ENCODE measurements at places on chromosomes 12 and 14. TPM values are rescaled to one million over a fixed set of nuclear protein-coding genes. Genes with fewer than 3 reads are reported as not detected.

GRCh38 chr14:94393474-94393873, 5.1 kb upstream of the SERPINA1 start:
- DNase-seq, result no peak

DNA sequence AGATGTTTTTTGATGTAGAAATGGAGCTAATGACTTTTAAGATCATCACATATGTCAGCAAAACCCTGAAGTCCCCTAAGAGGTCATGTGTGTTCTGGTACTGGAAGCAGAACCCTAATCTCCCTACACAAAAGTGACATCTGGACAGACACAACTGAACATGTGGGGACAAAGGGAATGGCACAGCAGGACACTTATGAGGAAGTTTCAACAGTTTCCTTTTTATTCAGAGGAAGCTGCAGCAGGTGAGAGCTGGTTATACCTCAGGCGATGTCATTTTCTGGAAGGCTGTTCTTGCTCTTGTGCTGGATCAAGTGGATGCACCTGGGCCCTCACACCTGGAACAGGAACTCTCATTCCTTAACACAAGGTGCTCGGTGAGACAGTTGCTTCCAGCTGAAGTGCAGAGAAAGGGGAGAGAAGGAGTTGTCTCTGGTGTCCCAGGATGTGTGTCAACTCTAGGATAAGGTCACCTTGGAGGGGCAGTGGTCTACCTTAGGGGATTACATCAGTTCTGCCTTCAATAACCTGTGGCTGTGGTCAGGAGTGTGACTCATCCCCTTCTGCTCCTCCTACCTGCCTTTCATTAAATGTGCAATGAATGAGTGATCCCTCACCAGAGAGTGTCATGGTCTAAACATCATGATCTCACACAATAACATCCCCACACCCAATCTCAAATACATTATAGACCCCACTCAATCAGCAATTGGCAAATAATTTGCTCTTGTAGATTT, 463.4 kb downstream of the TMEM121 start:
- no peak for DNase-seq

- no peak for DNase-seq
These were observed 5.2 kb upstream of the ACRBP start for GRCh38 chr12:6652391-6652790.

- no peak for DNase-seq
These were observed 18.7 kb upstream of the CDCA4 start for GRCh38 chr14:105039458-105040205.

- no peak for DNase-seq
These were observed 109.9 kb downstream of the PRMT8 start for GRCh38 chr12:3600951-3601350.

GRCh38 chr12:51749206-51749985, 99.1 kb downstream of the FIGNL2 start:
- no peak for DNase-seq

DNA sequence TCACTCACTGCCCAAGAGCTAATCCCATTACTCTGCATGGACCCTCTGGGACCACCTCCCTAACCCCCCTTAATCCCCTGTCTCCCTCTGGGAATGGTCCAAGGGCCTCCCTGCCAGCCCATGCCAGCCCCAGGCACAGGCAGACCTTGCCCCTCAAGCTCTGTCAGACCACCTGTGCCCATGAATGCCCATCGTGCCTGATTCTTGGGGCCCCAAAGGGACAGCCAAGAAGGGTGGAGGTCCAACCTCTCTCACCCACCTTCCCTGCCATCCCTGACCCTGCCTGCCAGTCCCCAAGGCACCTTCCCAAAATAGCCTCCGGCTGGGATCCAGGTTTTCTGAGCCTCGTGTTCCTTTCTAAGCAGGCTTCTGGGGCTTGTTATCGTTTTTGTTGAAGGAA, 20.8 kb upstream of the VSX2 start:
- DNase-seq, result no peak

DNA sequence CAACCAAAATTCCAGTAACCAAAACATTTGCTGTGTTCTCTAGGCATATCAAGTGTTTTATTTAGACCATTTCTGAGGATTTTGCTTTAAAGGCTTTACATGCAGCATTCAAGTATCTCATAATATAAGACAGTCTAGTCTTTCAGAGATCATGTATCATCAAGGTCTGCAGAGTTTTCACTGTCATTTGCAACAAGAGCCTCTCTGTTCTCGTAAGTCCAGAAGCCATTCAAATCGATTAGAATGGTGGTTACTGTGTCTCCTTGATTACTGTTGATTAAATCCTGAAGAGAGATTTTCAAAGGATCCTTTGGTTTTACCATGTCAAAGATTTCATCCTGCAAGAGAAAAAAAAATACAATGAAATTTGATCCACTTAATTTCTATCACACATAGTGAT, 36.3 kb downstream of the PPP2R3C start:
- DNase-seq, result no peak

GRCh38 chr14:71942904-71943694, 10.9 kb downstream of the RGS6 start:
- no peak for DNase-seq

DNA sequence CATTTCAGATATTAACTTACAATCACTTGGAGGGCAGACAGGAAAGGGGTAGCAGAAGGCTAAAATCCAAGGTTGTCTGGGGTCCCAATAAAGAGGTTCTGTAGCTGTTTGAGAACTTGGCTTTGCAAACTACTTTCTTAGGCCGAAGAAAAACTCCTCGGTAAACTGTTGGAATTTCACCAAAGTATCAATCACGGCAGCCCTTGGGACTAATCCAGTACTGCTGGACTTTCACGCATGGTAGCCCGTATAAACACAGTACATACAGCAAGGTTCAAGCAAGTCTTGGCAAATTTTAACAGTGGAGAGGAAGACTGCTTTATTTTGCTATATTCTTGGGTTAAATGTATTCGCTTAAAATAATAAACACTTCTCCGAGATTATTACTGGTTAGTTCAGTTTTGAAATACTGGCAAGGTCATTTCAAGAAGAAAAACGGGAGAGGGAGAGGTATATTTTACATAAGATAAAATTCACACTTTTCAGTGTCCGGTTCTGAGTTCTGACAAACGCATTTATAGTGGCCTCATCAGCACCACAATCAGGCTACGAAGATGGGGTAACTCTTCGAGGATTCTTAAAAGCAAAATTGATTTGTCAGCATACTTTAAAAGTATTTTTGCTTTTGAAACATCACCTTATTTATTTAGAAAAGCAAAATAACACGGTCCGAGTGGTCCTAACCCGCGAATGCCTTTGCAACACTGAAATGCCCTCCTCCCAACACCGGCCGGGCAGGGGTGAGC, 1.3 kb downstream of the SETD3 start:
- no peak for DNase-seq

GRCh38 chr12:12331244-12331771, 18.7 kb downstream of the MANSC1 start:
- DNase-seq, result no peak

DNA sequence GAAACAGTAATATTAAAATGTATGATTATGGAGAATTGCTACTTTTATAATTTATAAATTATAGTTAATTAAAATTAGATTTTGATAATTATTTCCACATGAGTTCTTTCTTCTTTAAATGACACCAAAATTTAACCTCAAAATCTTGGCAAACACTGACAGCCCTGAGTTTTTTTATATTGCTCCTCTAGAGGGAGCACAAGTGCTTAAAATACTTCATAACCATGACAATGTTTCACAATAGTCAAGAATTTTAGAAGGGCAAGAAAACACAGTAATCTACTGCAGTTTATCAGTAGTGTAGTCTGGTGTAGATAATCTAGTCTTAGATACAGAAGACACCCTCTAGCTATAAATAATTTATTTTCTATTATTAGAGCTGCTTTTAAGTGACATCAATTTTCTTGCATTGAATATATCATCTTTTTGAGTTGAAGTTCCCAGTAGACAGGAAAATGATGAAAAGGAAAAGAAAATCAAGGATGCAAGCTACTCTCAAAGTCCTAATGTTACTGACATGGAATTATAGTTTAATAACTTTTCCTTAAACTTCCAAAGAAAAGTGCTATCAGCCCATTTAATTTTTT, 14.3 kb upstream of the PTGER2 start:
- DNase-seq, result peak; percentile 60

GRCh38 chr12:122079532-122080081, 1.1 kb downstream of the MLXIP start:
- DNase-seq, result no peak

GRCh38 chr12:79420146-79420618, 270.6 kb downstream of the PAWR start:
- peak; percentile 87 for DNase-seq

DNA sequence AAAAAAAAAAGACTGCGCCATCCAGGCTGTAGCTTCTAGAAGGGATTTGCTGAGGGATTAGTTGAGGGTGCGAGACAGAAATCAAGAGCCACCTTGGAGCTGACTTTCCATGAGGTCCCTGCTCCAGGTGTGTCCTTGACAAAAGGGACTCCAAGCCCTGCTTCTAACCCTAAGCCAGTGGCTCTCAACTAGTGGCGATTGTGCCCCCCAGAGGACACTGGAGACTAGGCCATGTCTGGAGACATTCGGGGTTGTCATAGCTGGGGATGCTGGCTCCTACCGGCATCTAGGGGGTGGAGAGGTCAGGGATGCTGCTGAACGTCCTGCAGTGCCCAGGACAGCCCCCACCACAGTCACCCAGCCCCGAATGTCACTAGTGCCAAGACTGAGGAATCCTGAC, 40.6 kb downstream of the SPRING1 start:
- no peak for DNase-seq

GRCh38 chr12:65557438-65558181, 266.7 kb upstream of the HMGA2 start:
- DNase-seq, result no peak

DNA sequence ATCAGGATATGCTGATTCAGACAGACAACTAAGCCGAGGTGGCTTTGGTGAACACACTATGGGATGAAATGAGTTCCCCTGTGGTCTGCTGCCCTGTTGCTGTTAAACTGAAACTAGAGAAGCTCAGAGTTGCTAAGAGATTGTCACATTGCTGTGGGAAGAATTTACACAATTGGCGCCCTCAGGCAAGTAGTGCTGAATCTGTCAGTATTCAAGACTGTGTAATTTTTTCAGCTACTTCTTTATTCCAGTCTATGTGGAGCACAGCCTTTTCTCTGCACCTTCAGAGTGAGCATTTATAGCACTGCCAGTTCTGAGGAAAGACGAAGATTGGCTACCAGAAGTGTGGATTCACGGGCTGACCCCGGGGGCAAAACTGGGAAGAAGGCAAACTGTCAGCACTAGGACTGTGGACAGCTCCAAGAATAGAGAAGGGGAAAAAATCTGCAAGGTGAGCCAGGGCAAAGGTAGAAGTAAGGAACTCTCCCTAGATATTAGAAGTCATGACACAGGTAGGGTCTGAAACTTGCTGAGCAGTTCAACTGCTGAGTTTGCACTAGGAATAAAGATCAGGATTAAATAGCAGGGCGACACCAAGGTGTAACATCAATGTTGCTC, 218.8 kb upstream of the TMPO start:
- no peak for DNase-seq

DNA sequence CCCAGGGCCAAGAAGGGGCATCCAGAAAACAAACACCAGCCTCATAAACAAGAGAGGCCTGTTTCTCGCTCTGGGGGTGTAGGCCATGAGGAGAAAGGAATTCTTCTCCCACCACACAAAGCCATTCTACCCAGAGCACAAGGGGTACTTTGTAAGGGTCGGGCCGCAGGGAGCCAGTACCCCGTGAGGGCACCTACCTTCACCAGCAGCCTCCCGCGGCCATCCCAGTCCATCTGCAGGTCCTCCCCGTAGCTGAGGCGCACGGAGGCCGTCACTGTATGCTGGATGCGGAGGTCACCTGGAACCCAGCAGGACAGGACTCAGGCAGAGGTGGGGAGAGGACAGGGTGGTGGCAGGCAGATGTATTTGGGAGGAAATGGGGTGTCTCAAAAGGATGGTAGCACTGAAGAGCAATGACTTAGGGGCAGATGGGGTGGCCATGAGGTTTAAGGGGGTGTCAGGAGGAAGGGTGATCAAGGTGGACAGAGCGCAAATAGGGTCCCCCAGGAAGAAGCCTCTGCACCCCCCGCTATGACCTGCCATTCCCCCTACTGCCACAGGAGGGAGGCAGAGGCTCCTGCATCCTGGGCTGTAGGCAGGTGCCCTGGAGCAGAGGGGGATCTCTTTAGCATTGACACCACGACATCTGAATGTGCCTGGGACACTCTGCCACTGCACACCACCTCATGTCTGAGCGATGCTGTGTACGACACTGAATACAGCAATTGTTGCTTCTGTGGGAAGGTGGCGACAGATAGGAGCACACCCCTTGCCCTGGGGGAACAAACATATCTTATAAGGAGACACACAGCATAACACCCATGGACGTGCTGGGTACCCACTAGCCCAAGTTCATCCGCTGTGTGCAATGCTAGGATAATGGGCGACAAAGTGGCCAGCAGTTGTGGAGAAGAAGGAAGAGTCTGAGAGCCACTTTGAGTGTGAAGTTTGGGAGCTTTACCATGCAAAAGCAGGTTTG, 61.4 kb downstream of the VWF start:
- no peak for DNase-seq

DNA sequence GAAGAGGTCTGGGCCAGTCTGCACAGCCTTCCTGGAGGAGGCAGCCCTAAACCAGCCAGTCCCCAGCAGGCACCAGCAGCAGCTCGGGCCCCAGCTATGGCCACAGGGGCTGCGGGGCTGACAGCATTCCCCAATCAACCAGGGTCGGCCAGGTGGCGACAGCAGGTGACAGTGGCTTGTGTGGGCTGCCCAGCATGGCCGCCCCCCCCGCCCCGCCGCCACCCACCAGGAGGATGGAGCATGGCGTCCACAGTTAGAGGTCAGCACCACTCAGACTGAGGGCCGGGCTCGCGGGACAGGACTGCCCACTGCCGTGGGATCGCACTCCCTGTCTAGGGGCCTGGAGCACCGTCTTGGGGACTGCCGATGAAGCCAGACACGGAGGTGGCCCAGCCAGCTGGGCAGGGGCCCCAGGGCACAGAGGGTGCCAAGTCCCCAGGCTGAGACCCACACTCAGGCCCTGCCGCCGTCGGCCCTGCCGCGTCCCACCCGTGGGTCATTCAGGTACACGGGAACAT, 15.0 kb downstream of the AKT1 start:
- DNase-seq, result no peak

DNA sequence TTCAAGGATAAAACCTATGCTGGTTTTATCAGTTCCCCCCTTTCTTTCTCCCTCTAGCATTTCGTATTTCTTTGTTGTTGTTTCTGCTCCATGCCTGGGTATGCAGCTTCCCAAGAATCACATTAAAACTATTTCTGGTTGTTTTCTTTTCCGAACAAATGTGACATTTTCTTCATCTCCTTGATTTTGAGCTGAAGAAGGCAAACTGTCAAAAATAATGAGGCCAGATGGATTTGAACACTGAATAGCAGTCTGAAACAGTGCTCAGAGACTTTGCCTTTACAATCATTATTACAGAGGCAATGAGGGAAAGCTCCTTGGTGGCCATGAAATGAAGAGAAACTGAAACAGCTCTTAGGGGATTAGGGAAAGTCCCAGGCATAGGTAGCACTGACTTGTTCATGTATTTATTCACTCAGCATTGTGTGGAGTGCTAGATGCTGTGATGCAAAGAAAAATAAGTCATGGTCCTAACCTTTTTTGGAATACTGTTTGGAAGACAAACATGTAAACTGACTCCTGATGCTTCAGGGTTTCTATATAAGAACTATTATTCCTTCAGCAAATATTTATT, 319.5 kb downstream of the FUT8 start:
- DNase-seq, result no peak

ZNF891 gene
- total RNA-seq, result 0.59 TPM

CCDC88C gene
- total RNA-seq, result not detected

RERG gene
- not detected for total RNA-seq

LRIG3 gene
- total RNA-seq, result 6.3 TPM

SLC24A4 gene
- not detected for total RNA-seq

SRGAP1 gene
- total RNA-seq, result 45.8 TPM

PPFIA2 gene
- not detected for total RNA-seq

GLTP gene
- total RNA-seq, result 79.3 TPM

C14orf132 gene
- 37.9 TPM for total RNA-seq

GLIPR1L1 gene
- not detected for total RNA-seq
